Activated T-helper 1 cell treated with anti-CD3 and anti-CD28 coated beads, Interleukin-12 subunit alpha, Interleukin-12 subunit beta, Interleukin-2, Interleukin-4 antibody, amounts not matched to agents 30 ng/mL and 10 ng/mL and 1 ng/mL, durations not matched to agents 14 hours and 24 hours and 36 hours (primary cell): ENCODE measurements at places on chromosomes 3 and 15. TPM values are rescaled to one million over a fixed set of nuclear protein-coding genes. Genes with fewer than 3 reads are reported as not detected.

DNA sequence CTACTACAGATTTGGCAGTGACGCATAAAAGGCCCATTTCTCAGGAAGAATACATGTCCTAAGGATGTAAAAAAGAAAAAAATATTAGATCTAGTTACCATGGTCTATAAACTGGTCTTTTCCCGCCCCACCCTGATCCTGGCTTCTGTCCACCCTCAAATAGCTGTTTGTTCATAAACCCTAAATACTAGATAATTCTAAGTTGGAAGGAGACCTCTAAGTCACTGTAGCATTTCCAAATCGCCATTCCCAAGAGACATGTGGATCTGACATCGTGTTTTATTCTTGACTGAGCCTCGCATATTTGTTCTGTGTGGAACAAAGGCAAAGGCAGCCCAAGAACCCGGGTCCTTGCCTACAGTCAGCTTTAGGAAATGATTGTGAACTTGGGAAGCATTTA, 49.0 kb downstream of the LMCD1 start:
- DNase-seq: no peak

DNA sequence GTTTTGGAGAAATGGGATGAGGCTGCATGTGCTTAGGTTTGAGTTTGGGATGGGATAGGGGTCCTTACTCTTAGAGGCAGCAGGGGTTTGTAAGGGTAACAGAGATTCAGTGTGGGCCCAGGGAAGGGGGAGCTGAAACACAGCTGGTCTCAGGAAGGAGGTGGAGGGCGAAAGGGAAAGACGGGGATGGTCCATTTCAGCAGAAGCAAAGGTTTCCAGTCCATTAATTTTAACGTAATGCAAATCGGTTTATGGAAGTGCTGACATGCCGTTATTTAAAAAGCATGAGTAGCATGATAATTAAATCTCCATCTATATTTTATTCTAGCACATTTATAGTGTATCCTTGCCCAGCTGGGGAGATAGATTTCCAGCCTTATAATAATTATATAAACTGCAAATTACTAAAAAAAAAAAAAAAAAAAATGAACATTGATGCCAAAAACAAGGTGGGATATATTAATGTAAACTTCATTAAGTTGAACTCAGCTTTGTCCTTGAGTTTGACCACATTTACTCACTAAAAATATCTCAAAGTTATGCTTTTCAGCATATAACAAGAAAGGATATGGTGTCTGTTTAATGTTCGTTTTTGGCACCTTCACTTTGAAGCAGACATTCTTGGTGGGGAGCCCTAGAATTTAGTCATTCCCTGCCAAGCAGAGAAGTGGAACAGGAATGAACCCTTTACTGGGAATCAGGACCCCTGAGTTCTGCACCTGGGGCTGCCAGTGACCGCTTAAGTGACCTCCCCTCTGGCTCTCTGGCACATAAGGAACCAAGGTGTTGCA, 234.7 kb downstream of the THSD4 start:
- DNase-seq: no peak

DNA sequence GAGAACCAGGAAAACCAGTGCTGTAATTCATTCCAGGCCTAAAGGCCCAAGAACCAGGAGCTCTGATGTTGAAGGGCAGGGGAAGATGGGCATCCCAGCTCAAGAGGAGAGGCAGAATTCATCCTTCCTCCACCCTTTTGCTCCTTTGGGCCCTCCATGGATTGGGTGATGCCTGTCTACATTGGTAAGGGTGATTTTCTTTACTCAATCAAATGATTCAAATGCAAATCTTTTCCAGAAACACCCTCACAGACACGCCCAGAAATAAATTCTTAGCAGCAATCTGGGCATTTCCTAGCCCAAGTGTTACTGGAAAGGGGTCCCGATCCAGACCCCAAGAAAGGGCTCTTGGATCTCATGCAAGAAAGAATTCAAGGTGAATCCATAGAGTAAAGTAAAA, 17.6 kb upstream of the APOD start:
- no peak for DNase-seq

GRCh38 chr3:192802957-192803899, 75.9 kb upstream of the FGF12 start:
- DNase-seq: no peak

GRCh38 chr15:59701880-59702279, 12.8 kb upstream of the BNIP2 start:
- no peak for DNase-seq

PLD1 gene
- total RNA-seq: 0.15 and 0.29 TPM in 2 replicates

SLC22A14 gene
- total RNA-seq: not detected in 2 replicates

DNA sequence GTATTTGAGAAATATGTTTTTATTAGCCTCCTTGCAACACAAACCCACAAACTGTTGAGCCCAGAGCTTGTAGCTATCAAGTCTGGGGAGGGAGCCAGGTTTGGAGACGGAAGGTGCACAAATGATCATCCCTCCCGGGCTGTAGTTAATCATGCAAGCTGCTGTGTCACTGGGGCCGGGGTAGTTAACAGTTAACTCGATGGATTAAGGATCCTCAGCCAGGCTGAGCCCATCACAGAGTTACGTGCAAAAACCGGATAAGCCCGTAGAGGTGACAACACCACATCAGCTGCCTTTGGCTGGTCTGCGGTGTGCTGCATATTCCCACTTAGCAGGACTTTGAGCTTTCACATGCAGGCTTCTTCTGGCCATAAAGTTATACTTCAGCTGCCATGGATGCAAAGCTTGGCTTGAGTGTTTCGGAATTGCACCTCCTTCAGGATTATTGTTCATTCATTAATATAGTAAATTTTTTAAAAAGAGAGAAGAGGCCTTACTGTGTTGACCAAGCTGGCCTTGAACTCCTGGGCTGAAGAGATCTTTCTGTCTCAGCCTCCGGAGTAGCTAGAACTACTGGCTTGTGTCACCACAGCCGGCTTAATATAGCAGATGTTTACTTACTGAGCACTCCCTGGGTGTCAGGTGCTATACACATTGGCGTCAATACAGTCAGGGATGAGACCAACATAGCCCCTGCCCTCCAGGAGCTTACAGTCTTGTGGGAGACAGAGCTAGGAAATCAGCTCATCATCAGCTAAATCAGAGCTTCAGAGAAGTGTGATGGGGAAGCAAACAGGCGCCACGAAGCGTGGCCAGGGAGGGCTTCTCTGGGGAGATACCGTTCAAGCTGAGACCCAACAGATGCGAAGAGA, 226.8 kb upstream of the BHLHE40 start:
- DNase-seq: no peak

GRK7 gene
- not detected in 2 replicates for total RNA-seq

DNA sequence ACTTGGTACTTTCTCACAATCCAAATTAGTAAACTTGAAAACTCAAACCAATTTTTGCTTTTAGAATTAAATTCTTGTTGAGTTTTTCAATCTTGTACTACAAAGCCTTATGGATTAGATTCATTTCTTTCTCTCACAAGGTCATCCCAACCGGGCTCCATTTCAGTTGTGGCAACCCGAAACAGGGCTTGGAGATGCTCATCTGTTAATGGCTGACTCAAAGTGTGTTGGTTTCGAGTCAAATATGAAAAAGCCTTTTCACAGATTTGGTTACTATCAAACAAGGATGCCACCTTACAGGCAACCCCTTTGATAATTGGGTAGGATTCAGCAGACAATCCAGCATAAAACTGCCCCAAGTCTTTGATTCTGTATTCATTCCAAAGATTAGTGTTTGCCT, 1.8 kb downstream of the EPM2AIP1 start:
- peak; percentile 6 for DNase-seq

- no peak for DNase-seq
Measured at GRCh38 chr3:142168514-142168913, 19.2 kb upstream of the TFDP2 start.

LRRC31 gene
- not detected in 2 replicates for total RNA-seq

DUOXA1 gene
- total RNA-seq: 0.37 TPM in 1 of 2 replicates, not detected in the other

LYZL4 gene
- total RNA-seq: not detected in 2 replicates

DNA sequence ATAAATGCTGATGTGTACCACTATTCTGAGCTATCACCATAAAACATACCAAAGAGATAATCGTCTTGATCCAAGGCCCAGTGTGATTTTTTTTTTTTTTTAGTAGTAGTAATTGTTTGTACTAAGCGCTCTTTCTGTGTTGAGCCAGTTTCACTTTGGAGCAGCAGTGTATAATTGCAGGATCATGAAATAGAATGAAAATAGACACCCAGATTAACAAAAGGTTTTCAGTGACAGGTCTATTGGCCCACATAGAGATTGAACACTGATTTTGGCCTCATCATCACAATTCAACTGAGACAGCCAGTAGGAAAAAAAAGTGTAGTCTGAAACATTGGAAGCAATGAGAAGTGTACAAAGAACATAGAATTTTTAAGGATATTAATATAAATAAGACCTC, 749.8 kb downstream of the NAALADL2 start:
- DNase-seq: no peak

SRP14 gene
- 144 and 147 TPM in 2 replicates for total RNA-seq

ADPRH gene
- 3.8 and 4.6 TPM in 2 replicates for total RNA-seq

GRCh38 chr3:146052056-146052790, 108.8 kb downstream of the PLOD2 start:
- no peak for DNase-seq

DNA sequence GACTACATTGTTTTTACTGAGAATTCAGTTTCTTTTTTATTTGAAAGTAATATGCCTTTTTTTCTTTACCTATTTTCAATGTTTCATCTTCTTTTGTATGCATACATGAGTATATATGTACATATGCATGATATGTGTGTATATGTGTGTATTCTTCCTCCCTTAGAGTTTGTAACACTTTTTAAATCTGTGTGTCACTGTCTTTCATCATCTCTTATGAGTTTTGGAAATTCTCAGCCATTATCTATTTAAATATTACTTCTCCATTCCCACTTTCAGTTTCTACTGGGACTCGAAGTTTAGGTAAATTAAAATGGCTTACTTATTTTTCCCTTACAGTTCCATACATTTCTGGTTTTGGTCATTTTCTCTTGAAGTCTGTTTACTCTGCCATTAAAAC, 754.1 kb downstream of the GRM7 start:
- no peak for DNase-seq

- DNase-seq: no peak
Measured at GRCh38 chr3:117842086-117842485, 1132.5 kb downstream of the TUSC7 start.

- DNase-seq: no peak
Measured at GRCh38 chr3:133023362-133023761, 14.8 kb upstream of the TMEM108 start.

DNA sequence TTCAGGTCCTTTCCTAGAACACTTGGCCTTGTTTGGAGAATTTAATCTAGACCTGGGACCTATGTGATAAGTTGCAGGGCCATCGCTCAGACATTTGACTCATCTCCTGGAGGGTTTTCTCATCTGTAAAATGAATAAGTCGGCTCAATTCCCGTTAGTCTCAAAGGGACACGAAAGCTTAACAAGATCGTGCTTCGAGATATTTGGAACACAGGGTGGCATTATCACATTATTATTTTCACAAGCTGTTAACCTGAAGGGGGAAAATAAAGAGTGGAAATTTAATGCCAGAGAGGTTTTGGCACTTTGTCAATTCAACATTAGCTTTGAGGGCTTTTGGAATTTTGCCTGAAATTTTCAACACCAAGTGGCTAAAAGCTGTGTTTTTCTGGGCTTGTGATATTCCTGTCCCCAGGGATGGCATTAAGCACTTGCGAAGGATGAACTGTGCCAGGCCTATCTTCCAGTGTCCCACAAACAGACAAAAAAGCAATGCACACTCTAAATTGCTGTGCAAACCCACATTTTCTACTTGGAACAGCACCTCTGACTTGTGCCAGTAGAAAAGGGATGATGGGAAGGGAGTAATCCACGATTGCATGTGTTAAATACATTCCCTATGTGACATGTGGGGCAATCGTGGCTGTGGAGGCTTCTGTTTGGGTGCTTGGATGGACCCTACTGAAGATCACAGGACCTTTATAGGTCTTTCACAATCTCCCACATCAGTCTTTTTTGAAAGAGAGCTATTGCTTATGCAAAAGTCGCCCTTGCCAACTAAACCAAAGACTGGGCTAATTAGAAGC, 478.7 kb downstream of the MFSD1 start:
- no peak for DNase-seq

GRCh38 chr3:40718681-40719080, 193.9 kb downstream of the ZNF621 start:
- no peak for DNase-seq

DNA sequence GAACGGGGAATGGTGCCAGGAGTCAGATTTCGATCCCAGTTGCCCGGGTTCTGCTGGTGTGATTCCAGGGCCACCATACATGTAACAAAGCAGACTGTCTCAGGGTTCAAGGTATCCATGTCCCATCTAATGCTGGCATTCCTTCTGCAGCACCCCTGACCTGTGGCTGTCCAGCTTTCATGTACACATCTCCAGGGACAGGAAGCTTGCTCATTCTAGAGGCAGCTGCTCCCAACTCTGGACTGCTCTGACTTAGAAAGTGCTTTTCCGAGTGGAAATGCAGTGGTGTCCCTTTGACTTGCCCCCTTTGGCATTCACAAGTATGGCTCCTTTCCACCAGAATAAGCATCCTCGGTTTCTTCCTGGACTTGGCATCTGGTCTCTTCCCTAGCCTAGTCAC, 30.9 kb downstream of the PML start:
- DNase-seq: no peak

LRRC2 gene
- total RNA-seq: not detected in 2 replicates

TOP2B gene
- total RNA-seq: 133 and 135 TPM in 2 replicates

CPNE4 gene
- 0.10 TPM in 1 of 2 replicates, not detected in the other for total RNA-seq

KY gene
- not detected in 2 replicates for total RNA-seq

GRCh38 chr3:10357095-10357494, 36.2 kb upstream of the SEC13 start:
- DNase-seq: no peak
